ENCODE measurements at places on chromosomes 7 and 10.

GRCh38 chr7:816751-817671 is 15.3 kb upstream of the SUN1 start:
- no peak for DNase-seq

GRCh38 chr7:158345731-158346130 is 241.9 kb downstream of the PTPRN2 start:
- no peak for DNase-seq

- no peak for DNase-seq
Measured at GRCh38 chr7:90891529-90891928, 295.4 kb downstream of the CDK14 start.

DNA sequence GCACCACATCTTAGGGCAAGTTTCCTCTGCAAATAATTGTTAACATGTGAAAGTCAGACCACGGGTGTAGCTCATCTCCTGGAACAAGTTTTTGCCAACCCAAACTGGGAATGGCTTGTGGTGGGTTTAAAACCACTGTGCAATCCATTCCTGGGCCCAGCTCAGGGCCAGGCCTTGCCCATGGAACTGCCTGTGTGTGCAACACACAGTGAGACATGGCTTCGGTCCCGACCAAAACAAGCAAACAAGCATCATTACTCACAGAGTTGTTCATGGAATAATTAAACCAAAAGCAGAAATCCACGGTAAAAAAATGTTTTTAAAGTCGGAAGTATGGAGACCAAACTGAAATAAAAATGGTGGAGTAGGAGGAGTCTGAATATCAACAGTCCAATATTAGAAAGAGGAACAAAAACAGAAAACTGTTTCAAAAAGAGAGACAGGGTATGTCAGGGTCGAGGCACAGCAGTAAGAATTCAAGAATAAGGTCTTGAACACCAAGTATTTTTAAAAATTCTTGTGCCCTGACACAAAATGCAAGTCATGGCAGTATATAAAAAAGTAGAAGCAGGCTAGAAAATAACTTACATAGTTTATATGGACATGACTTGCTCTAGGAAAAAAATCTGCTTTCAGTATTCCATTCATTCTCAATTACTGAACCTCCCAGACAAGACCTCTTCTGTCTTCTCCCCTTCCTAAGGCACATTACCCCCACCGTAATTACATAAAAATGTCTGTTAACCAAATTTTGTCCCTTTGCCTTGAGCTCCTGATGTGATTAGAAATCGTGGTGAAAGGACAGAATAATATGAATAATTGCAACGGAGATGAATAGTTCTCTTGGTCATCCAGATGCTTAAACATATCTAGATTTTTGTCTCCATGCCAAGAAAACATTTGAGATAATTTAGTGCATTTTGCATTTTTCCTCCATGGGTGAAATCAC is 88.4 kb downstream of the FAS start:
- DNase-seq, result peak; percentile 61

DNA sequence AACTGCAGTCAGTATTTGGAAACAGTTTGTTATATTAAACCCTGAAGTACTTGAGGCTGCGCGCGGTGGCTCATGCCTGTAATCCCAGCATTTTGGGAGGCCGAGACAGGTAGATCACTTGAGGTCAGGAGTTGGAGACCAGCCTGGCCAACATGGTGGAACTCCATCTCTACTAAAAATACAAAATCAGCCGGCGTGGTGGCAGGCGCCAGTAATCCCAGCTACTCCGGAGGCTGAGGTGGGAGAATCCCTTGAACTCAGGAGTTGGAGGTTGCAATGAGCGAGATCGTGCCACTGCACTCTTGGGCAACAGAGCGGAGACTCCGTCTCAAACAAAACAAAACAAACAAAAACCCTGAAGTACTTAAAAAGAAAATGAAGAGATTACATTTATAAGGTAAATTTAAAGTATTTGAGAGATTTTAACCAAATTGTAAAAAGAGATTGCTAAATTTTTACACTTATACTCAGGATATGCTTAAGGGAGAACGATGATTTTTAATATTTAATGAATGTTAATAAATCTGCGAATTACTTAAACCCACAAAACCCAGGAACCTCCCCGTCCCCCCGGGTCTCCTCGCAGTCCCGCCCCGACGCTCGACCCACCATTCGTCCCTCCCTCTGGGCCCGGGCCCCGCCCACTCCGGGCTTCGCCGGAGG is 425 bp upstream of the MTG1 start:
- DNase-seq, result no peak

GRCh38 chr10:48838834-48839233 is 100.8 kb downstream of the LRRC18 start:
- DNase-seq, result no peak

- no peak for DNase-seq
Measured at GRCh38 chr10:128056303-128057050, 69.7 kb downstream of the MKI67 start.

GRCh38 chr7:84336303-84336702 is 141.7 kb upstream of the SEMA3A start:
- peak; percentile 97 for DNase-seq

DNA sequence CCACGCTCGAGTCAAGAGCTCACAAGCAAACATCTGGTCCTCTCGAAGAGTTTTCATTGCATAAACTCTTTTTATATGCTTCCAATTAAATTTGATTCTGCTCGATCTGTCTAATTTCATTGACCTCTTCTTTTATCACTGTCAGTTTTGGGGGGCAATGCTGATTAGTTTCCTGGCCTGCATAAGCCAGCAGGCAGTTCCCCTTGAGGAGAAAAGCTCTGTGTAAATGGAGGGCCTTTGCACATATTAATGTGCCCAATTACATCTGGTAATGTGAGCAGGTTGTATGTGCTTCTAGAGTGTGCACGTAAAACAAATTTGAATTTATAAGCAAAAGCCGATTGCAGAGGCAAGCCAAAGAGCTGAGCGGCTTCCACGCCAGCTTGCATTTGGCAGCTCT is 210.3 kb downstream of the ABCA13 start:
- DNase-seq, result no peak

- no peak for DNase-seq
Measured at GRCh38 chr10:19848226-19848985, 32.2 kb downstream of the PLXDC2 start.

- DNase-seq, result no peak
Measured at GRCh38 chr10:118742032-118742431, 12.7 kb downstream of the CACUL1 start.

- peak; percentile 16 for DNase-seq
Measured at GRCh38 chr7:82294382-82294784, 149.2 kb downstream of the CACNA2D1 start.

GRCh38 chr7:156773966-156774365 is 119.0 kb downstream of the LMBR1 start:
- DNase-seq, result no peak

DNA sequence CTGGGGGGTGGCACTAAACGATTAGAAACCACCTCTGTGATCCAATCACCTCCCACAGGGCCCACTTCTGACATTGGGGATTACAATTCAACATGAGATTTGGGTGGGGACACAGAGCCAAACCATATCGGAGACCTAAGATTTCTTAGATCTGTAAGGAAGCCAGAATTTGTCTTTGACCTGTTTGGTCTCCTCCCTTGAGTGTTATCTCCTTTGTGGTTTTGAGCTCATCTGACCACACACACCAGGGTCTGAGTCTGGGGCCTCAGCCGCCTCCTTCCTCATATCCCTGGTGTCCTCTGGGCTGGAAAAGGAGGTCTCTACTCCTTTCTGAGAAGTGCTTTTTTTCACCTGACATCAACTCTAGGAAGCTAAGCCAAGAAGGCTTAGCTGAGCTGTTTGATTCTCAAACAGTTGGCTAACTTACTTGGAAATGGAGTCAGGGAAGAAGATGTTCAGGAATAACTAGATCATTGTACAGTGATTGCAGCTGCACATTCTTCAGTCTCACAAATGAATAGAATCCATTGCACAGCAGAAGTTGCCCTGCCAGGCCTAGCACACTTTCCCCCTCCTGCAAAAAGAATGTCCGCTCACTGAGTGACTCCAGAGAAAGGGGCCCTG is 167.4 kb downstream of the ARHGAP21 start:
- peak; percentile 21 for DNase-seq

DNA sequence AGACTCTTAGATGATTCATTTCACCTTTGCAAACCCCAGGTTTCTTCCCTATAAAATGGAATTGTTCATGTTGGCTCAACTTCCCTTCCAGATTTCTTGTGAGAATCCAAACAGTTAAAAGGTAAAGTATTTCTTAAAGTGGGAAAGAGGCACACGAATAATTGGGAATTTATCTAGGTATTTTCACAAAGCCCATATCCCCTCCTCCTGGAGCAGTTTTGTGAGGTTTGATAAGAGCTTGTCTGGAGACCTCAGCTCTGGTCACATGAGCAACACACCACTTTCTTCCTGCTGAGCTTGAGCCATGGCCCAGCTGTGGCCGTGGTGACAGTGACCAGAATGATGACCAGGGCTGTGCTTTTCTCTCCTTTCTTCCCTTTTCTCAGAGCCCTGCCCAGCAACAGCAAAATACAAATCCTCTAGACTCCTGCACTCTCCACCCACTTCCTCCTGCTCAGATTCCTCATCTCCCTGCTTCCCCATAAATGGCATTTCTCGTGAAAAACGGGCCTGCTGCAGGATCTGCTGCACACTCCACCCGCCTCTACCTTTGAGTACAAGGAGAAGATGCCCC is 87.7 kb downstream of the PIK3CG start:
- no peak for DNase-seq

- DNase-seq, result no peak
Measured at GRCh38 chr10:19184891-19185290, 136.3 kb downstream of the MALRD1 start.

DNA sequence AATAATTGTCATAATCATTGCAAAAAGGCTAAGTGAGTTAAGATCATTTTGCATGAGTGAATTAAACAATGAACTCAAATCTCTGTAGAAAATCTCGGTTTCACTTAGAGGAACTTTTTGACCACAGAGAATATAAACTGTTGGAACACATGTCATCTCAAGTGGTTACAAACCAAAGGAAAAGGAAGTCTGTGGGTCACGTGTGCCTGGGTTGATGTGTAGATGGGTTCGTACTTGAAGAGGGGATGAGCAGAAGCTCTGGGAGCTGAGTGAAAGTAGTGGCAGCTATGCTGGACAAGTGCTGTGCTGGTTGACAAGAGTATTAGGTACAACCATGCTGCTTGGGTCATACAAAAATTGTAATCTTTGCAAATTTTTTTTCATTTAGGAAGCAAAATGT is 35.0 kb downstream of the GLRX3 start:
- DNase-seq, result no peak

- DNase-seq, result no peak
Measured at GRCh38 chr10:84194424-84195043, at the start of gene CDHR1. Gene CDHR1, plus strand, starts transcription at chr10:84194537. Its CDS starts 224 bp downstream, at chr10:84194761.

GRCh38 chr7:51310131-51310583 is 6.5 kb downstream of the COBL start:
- DNase-seq, result no peak

All from choroid plexus epithelial cell (primary cell).